Ovary (tissue), 10 donors: ENCODE measurements at places on chromosomes 5 and 9. TPM values are rescaled to one million over a fixed set of nuclear protein-coding genes. Genes with fewer than 3 reads are reported as not detected.

PDGFRB gene
- total RNA-seq, result 265 TPM

GRCh38 chr9:4168526-4168925 is 131.3 kb downstream of the GLIS3 start:
- DNase-seq, result no peak
- peaks cover 7% of the 10 kb centered on the region for H3K4me1 ChIP-seq
- H3K36me3 ChIP-seq, result no peaks in the 10 kb centered on the region
- H3K4me3 ChIP-seq, result no peak overlapping the region
- H3K27ac ChIP-seq, result no peak overlapping the region

DNA sequence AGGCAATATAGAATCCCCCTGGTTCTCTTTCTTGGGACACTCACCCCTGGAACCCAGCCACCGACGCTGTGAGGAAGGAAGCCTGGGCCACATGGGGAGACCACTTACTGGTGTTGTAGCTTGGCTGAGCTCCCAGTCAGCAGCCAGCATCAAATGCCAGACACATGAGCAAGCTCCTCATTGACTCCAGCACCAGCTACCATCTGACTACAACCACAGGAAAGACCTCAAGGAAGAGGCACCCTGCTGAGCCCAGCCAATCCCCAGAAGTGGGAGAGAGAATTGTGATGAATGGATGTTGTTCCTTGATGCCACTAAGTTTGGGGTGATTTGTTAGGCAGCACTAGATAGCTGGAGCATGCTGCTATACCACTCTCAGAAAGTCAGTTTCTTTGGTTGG is 36.0 kb downstream of the BNIP1 start:
- H3K36me3 ChIP-seq, result no peaks in the 10 kb centered on the region
- DNase-seq, result no peak
- H3K27ac ChIP-seq, result no peak overlapping the region
- H3K27me3 ChIP-seq, result no peaks in the 10 kb centered on the region

DNA sequence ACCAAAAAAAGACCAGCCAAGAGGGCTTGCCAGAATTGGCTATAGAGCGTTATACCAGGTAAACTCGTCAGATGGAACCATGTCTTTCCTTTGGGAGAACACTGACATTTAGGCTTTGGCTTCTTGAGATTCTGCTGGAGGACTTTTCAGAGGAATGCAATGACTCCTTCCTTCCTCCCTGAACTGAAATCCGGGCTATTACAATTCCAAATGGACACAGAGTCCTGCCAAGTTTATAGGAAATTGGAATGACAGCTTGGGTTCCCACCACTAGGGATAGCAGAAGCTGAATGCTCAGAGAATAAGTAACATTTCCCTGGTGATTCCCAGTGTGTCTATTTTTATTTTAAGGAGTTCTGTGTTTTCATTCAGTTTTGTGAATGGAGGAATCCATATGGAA is 143.0 kb downstream of the FGF1 start:
- no peak overlapping the region for H3K4me3 ChIP-seq
- no peaks in the 10 kb centered on the region for H3K27me3 ChIP-seq
- H3K36me3 ChIP-seq, result no peaks in the 10 kb centered on the region
- H3K4me1 ChIP-seq, result no peaks in the 10 kb centered on the region
- no peak overlapping the region for H3K27ac ChIP-seq
- DNase-seq, result no peak
